Aorta (tissue), 5 donors: ENCODE measurements at places on chromosomes 6 and 20. TPM values are rescaled to one million over a fixed set of nuclear protein-coding genes. Genes with fewer than 3 reads are reported as not detected.

Gene GPX5
- not detected for total RNA-seq

Gene THBS2
- 700 TPM for total RNA-seq

Gene HLA-DQA2
- 18.5 TPM for total RNA-seq

Gene TNF
- total RNA-seq: 0.66 TPM

Gene SYNE1
- total RNA-seq: 324 TPM

Gene TBX18
- 58.6 TPM for total RNA-seq

Gene YIPF3
- 78.5 TPM for total RNA-seq

Gene PGC
- 0.33 TPM for total RNA-seq

Gene CST2
- total RNA-seq: not detected

Gene PRR3
- 11.6 TPM for total RNA-seq

Gene CDH4
- total RNA-seq: 0.10 TPM

Gene PNLDC1
- total RNA-seq: 0.26 TPM

Gene CDSN
- not detected for total RNA-seq

Gene CCDC170
- total RNA-seq: 5.4 TPM

Gene GPANK1
- total RNA-seq: 16.5 TPM

Gene EYA4
- total RNA-seq: 4.4 TPM

Gene LKAAEAR1
- total RNA-seq: not detected

Gene OXT
- not detected for total RNA-seq

Gene PRR18
- total RNA-seq: not detected

Gene ZNF292
- 71.6 TPM for total RNA-seq

Gene TRIM15
- not detected for total RNA-seq

Gene FABP7
- not detected for total RNA-seq

Gene EHMT2
- total RNA-seq: 40.4 TPM

Gene CENPB
- 79.7 TPM for total RNA-seq

Gene MUCL3
- total RNA-seq: not detected

Gene RARS2
- total RNA-seq: 36.1 TPM

Gene ANKEF1
- total RNA-seq: 2.3 TPM

Gene GDAP1L1
- total RNA-seq: not detected

Gene CCN6
- not detected for total RNA-seq

Gene CD93
- total RNA-seq: 160 TPM

Gene CEP85L
- total RNA-seq: 21.3 TPM
